ENCODE measurements at places on chromosomes 2 and 18.

DNA sequence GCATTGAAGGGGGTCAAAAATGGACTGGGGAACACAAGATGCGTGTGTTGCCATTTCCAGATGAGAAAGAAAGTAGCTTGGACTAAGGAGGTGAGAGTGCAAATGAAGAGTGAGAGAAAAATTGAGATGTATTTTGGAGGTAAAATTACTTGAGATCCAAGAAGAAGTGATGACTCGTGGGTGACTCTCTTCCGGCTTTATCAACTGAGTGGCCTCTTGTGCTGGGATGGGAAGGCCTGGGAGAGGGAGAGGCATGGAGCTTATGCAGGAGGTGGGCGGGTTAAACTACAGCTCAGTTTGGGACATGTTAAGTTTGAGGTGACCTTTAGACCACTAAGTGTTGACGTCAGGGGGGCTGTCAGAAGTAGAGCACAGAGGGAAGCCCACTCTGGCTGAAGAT lies 34.9 kb downstream of the SULT1C2 start:
- no peak for DNase-seq

DNA sequence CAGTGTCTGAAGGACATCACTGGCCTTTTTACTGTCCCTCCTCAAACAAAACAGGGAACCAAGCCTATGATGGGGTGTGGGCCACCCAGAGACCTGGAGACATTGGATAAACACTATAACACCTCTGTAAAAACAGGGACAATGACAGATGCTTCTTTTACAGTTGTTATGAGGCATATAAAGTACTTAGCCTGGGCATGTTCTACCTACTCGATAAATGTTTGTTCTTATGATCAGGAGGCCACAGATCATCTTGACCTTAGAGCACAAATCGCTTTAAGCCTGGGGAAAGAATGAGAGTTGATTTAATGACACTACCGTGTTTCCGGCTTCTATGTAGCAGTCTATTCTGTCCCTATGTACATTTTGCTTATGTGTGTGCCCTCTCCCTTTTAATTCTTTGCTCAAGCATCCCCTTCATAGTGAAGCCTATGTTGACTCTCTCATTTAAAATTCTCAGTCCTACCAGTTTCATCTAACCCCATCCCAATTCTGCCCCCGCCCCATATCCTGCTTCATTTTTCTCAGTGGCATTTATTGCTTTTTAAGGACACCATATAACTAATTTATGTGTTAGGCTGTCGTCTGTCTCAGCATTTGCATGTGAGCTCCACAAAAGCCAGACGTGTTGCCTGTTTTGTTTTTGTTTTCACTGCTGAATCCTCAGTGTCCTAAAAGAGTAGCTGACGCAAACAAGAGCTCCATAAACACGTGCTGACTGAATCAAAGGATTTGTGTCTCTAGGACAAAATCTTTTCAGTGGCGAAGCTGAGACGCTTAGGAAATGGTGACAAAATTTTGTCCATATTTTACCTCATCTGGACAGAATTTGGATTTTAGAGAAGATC lies 182.3 kb upstream of the ST6GAL2 start:
- no peak for DNase-seq

- DNase-seq: no peak
Observed at GRCh38 chr2:234405462-234405861, 91.4 kb downstream of the ARL4C start.

DNA sequence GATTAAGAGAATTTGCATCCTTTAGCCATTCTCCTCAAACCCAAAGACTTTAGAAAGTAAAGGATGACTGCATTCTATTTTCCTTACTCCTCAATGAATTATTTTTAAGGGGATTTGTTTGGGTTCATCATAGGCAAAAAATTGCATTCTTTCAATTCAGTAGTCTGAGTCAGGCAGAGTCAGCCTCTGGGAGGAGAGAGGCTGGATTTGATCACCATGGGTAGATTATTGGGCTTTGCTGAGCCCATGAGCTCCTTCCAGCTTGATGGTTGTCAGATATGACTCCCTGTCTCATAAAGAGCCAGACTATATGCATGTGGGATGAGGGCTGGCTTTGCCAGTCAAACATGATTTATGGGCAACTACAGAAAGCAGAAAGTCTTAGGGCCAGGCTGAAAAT lies 101.2 kb downstream of the KCNS3 start:
- no peak for DNase-seq

- no peak for DNase-seq
Observed at GRCh38 chr2:3759761-3760160, 56.4 kb downstream of the DCDC2C start.

DNA sequence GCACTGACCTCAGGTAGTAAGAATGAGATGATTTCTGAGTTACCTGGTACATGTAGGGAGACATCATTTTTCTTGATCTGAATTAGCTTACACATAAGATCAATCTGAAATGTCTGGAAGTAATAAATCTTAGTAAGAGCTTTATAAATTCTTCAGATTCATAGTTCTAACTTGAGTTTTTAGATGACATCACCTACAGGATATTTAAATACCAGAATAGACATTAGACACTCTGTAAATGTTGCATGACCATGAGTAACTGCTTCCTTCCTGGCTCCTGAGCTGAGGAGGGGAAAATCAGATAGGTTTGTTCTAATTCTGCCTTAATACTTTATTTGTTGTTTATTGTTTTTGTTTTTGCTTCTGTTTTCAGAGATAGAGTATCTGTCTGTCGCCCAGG lies 181.8 kb downstream of the PHLPP1 start:
- no peak for DNase-seq

- DNase-seq: no peak
Observed at GRCh38 chr18:54529444-54529843, 61.6 kb upstream of the DYNAP start.

- DNase-seq: no peak
Observed at GRCh38 chr18:59061914-59062642, 77.6 kb upstream of the SEC11C start.

DNA sequence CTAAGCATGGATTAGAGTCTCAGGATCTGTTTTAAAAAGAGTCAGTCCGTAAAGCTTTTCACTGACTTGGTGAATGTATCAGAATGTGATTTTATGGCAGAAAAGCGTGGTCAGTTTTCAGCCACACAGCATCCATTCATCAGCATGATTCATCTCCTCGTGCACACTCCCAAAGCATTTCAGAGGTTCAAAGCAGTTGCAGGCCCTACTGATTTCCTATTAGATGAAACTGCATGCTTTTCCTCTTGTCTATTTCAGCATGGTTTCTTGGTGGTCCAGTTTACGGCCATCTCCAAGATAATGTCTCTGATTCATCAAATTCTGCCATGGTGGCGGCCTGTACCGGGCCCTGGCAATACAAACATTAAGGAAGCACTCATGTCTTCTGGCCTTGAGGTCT lies 4.8 kb upstream of the PARD6G start:
- peak; percentile 3 for DNase-seq

DNA sequence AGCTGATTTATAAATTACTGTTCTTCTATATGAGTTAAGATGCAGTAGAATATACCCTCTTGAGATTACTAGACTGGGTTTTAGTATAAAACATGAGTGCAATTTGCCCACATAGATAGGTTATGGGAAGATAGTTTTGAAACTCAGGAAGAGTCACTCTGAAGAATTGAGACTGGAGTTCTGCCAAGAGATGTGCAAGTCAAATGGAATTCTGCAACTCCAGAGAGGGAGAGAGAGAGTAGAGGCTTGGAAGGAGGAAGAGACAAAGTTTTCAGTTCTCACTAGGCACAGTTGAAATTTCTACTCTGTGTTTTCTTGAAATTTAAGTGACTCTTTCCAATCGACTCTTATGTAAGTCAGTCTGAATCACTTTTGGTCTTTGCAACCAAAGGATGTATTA lies 878.8 kb downstream of the TSN start:
- DNase-seq: peak; percentile 64

DNA sequence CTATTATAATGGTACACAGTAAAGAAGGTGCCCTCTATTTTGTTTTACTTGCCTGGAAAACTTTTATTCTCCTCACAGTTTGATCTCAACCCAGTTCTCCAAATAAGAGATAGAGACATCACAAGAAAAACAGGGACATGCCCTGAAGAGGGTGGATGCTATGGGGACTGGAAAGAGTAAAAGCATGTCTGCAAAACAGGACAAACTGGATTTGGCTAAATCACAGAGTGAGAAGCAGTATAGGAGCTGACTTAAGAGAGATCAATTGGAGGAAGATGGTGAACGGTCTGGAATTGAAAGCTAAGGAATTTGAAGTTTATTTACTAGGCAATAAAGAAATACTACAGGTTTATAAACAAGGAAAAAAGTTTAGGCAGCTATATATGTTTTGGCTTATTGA lies 33.0 kb downstream of the SP140L start:
- DNase-seq: no peak

DNA sequence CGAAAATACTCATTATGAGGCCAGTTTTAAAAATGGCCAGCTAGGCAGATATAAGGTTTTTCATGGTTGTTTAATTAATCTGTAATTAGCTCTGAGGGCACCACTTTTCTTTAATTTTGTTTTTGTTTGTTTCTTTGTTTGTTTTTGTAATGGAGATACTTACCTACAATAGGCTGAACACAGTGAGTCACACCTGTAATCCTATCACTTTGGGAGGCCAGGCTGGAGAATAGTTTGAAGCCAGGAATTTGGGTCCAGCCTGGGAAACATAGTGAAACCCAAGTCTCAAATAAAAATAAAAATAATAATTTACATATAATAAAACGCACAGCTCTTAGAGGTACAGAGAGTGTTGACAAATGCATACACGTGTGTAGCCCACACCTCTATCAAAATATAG lies 56.8 kb upstream of the MSH2 start:
- DNase-seq: no peak

GRCh38 chr2:187453078-187453641 lies 5.1 kb upstream of the CALCRL start:
- DNase-seq: peak; percentile 14

DNA sequence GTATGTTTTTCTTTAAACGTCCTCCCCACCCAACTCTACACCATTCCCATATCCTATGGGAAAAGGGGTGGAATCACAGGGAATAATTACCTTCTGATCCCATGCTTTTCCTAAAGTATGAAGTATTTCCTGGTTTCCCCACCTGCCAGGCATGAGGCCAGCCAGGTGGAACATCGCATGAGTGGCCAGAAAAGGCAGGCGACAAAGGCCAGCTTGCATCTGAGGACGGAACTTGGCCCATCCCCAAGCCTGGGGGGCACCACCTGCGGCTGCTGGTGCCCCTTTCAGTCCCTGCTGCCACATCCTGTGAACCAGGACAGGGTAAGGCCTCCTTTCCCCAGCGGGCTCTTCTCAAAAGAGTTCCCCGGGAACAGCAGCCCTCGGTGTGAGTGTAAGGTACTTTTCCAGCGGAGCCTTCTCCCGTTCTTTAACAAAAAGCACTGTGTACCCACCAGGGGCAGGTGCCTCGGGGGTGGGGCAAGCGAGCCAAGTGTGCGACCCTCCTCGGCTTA lies 1.2 kb upstream of the ERFE start:
- DNase-seq: no peak

DNA sequence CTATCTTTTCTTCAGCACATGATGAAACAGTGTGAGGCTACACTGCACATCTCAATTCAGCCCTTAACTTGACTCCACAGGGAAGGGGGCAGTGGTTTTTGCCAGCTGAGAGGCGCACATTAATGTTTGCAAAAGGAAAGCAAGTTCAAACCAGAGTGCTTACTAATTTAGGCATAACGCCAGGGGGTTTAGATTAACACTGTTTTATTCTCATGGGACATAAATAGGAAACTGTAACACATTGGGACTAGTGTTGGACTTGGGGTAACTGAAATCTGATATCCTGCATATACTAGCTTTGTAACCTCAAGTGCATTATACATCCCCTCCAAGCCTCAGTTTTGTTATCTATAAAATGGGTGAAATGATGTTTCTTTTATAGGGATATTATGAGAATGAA lies 821.2 kb upstream of the ID2 start:
- DNase-seq: no peak

- no peak for DNase-seq
Observed at GRCh38 chr2:126901459-126901858, 2.8 kb downstream of the TEX51 start.

DNA sequence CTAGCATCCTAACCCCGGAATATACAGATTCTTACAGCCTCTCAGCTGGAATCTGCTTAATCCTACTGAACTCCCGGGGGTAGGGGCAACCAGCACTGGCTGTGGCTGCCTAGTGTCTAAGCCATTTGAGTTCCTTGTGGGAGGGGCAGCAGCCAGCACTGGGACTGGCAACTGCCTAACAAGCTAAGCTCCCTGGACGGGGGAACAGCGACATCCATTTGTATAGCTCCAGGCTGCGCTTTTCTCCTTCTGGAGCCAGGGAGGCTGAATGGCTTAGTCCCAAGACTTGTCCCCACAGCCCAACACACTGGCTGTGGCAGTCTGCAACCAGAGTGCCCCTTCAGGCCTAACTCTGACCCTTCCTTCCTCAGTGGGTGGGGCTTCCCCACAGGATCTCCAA lies 787.2 kb downstream of the METTL4 start:
- DNase-seq: no peak

DNA sequence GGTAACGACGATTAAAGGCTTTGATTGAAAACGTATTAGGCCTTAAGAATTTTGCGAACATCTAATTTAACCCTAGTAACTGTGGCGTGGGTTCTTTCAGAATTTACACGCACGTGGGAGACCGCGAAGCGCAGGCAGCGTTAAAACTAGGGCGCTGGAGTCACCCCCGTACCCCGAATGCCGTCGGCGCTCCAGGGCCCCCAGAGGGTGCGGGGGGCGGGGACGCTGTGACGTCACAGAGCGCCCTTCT lies 673 bp upstream of the SMCHD1 start:
- DNase-seq: no peak

- no peak for DNase-seq
Observed at GRCh38 chr2:214311931-214312749, 98.7 kb upstream of the VWC2L start.

DNA sequence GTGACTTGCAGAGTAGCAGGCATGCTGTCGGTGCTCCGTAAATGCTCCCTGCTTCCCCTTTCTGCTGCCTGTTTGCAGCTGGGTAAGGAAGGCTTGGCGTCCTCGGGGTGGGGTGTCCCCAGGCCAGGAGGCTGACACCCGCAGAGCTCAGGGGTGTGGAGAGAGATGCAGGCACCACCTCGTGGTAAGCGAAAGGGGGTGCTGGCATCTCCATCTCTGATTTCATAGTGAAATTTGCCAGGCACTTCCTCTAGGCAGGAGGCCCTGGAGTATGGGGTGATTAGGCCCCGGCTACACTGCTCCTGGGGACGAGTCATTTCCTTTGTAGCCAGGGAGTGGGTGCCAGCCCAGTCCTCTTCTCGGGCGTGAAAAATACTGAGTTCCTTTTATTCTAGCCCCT lies 160.4 kb downstream of the KLHL29 start:
- DNase-seq: no peak

- no peak for DNase-seq
Observed at GRCh38 chr2:67008155-67008554, 389.0 kb upstream of the ETAA1 start.
